ENCODE measurements at places on chromosomes 12 and 14.

GRCh38 chr12:47740606-47741339 is 15.5 kb upstream of the ENDOU start:
- no peak for DNase-seq
- H3K36me3 ChIP-seq = no peaks in the 10 kb centered on the region
- no peak overlapping the region for H3K4me3 ChIP-seq

- H3K27me3 ChIP-seq = no peaks in the 10 kb centered on the region
- H3K4me3 ChIP-seq = no peak overlapping the region
- peaks cover 13% of the 10 kb centered on the region for H3K36me3 ChIP-seq
Observed at GRCh38 chr14:30957813-30958370, 67.6 kb upstream of the AP4S1 start.

- peaks cover 7% of the 10 kb centered on the region for H3K36me3 ChIP-seq
- no peak for DNase-seq
- H3K27me3 ChIP-seq = no peaks in the 10 kb centered on the region
- H3K27ac ChIP-seq = no peak overlapping the region
Observed at GRCh38 chr14:29716150-29716549, 211.5 kb downstream of the PRKD1 start.

DNA sequence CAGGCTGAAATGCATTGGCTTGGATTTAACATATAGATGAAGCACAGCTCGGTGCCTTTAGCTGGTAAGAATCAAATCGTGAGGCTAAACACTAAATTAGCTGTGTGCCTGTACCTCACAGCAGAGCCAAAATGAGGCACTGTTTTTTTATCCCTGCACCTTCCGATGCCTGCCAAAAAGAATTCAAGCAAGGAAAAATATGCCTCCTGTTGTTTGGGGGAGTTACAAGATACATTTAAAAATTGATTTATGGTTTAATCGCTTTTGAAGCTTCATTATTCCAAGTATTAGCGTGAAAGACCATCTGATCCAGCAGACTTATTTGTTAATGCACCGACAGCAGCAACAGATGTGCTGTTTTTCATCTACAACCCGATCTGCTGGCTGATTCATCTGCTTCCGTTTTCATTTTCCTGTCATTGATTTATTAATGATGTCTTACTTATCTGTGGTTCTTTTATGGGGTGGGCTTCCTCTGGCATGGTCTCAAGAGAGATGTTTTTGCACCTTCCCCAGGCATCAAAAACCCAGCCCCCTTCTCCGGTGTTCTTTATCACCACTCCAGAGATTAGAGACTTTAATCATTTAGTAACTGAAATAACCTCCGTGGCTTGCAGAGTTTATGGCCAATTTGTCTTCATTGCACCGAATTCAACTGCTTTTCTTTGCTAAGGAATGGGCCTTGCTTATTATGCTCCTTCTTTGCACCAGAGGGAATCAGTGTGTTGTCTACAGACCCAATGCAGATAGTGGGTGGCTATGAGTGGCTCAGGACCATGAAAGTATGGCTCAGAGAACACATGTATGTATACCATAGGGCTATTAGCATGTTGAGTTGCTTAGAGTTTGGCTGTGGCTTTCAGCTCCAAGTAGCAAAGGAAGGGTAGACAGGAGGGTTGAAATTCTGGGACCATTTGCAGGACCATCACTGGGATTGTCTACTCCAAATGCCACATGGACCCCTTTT is 166.8 kb upstream of the TMEM260 start:
- no peaks in the 10 kb centered on the region for H3K27me3 ChIP-seq
- H3K4me1 ChIP-seq = no peaks in the 10 kb centered on the region
